ENCODE measurements at places on chromosomes 1 and 21.

- no peak for DNase-seq
Measured at GRCh38 chr1:179774000-179774399, 30.9 kb downstream of the FAM163A start.

DNA sequence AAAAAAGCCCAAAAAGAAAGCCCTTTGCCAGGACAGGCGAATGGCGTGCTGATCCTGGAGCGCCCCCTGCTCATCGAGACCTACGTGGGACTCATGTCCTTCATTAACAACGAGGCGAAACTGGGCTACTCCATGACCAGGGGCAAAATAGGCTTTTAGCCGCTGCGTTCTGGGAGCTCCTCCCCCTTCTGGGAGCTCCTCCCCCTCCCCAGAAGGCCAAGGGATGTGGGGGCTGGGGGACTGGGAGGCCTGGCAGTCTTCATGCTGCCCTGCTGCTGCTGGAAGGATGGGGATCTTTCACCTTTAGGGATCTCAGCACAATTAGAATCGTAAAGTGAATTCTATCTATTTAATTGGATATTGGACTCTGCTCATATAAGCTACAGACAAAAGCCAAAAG, 3.6 kb downstream of the TPRG1L start:
- no peak for DNase-seq

- DNase-seq: no peak
Measured at GRCh38 chr1:218931324-218931723, 242.4 kb upstream of the LYPLAL1 start.

DNA sequence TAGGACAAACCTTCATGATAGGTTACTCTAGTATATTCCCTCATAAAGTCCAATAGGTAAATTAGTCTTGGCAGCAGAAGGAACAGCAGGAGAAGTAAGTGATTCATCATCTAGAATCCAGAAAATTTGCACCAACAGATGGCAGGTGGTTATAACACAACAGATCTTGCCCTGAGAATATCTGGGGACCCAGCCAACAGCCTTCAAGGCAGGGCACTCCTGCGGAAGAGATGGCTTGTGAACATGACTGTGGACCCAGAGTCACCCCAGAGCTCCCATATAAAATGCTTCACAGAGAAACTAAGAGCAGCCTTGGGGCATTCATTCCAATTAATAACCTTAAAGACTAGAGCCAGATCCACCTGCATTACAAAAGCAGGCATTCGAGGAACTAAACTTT, 7.9 kb upstream of the PLA2G2C start:
- DNase-seq: no peak

DNA sequence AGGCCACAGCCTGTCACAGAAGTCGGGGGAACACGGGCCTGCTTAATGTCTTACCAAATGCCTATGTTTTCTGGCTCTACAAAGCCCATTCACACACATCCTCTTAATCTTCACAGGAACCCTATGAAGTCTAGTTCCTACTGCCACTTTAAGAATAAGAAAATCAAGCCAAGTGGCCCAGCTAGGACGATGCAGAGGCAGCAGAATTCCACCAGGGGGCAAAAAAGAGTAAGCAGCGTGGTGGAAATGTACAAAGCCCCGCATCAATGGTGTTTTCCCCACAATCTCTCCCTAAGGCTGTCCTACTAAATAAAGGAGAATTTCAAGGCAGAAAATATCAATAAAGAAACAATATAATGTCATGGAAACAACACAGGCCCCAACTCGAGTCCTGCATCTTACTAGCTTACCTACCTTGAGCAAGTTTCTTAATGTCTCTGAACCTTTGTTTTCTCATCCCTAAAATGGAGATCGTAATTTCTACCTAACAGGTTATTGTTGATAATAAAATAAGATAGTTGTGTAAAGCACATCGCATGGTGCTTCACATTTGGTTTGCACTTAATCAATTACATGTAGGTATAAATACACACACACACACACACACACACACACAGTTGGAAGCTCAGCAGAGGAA, 21.4 kb downstream of the SEC16B start:
- peak; percentile 31 for DNase-seq

- no peak for DNase-seq
Measured at GRCh38 chr1:113783254-113784103, 24.2 kb upstream of the PHTF1 start.

GRCh38 chr1:75950176-75950575, 18.0 kb upstream of the ASB17 start:
- no peak for DNase-seq

- DNase-seq: peak; percentile 77
Measured at GRCh38 chr1:109282952-109283747, at the start of gene PSRC1. TSS of gene PSRC1 (minus strand) at chr1:109283145.

DNA sequence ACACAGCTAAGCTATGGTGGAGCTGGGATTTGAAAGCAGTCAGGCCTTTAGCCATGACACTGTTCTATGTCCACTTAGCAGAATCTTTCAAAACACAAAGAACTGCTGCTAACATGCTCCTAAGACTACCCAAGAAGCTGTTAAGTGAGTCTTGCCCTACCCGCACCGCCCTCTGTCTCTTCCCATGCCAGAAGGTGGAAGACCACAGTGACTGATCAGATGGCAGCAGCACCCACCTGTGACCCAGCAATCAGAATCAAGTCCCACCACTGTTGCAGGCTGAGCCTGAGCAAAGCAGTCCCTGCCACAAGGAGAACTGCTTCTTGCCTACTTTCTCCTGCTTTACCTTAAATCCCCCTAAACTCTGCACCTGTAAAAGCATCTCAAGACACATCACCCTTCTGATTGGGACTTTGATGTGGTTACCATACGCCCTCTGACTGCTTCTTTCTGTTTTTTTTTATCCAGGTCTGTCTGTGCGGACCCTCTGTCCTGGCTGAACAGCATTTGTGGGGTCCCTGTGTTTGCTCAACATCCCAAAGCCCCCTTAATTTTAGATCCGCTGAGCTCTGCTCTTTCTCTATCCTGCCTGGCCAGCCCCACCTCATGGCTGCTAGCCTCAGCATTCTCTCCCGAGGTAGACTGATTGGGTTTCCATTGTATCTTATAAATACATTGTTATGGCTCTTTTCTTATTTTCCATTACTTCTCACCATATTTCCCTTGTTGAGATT, 16.0 kb downstream of the IRF2BP2 start:
- no peak for DNase-seq

DNA sequence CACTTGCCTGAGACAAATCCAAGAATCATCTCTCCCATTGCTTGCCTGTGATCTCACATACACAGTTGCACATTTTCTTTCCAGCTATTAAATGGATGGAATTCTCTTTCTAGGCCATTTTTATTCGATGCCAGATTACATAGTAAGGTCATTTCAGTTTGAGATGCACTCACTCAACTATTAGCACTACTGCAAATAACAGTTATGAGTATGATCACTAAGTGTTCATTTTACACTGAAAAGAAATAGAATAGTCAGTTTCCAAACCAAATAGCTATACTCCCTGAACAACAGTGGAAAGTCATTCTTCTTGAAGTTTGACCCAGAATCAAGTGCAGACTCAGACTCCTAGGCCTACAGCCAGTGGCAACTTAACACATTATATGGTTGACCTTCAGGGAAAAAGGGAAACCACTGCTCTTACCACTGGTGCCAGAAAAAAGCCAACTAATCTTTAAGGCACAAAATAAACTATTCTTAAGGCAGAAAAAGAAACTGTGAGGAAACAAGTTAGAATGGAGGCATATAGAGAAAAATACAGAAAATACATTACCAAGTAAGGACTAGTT, 31.5 kb downstream of the WNT2B start:
- DNase-seq: no peak

DNA sequence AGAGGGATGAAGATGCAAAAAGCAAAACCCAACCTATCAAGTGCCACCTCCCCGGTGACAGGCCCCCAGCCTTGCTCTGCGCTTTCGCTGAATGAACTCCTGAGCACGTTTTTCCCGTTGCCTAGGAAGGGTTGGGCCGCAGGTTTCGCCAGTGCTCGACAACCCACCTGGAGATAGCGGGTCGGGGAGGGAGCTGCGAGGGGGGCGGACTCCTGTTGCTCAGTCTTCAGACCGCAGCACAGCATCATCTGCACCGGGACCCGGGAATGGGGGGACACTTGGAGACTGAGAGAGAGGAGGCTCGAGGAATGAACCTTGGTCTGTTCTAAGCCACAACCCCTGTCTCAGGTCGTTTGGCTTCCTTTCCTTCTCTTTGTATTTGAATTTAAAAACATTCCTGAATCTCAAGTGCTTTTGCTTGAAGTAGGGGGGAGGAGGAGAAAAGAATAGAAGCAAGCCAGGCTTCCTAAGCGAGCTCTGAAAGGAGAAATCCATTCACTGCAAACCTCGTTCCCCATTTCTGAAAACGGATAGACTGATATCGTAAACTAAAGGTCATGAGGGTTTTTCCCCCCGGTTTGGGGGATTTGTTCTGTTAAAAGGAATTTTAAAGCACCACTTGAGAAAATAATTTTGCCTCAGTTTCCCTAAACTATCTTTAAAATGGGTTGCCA, 1.2 kb downstream of the AK5 start:
- no peak for DNase-seq

DNA sequence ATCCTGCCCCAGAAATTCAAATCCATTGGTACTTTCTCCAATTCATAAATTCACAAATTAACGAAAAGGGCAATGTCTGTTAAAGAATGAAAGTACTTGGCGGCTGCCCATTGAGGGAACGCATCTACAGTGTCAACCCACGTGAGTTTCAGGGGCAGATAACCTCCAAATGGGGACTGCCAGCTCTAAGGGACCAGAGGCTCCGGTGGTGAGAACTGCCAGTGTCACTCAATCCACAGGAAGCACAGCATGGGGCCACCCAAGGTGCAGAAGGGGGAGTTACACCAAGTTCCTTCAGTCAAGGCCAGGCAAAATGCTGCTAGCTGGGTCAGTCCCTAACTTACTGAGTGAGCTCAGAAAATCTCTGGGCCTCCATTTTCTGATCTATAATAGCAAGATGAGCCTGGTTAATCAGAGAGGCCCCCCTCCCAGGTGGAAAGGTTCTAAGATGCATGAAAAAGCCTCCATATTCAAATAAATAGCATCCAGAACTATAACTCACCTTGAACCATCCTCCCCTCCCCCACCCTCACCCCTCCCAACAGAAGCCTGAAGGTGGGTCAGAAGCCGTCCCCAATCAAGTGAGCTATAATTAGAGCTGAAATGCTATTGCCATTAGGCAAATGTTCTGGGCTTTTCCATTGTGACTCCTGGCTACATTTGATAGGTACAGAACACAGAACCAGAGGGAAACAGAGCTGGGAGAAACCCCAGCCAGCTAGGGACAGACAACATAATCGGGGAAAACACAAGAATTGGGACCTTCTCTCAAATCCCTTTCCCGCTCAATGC, 41.7 kb downstream of the LRP8 start:
- DNase-seq: no peak

- no peak for DNase-seq
Measured at GRCh38 chr21:41428847-41429246, 2.8 kb downstream of the MX1 start.

DNA sequence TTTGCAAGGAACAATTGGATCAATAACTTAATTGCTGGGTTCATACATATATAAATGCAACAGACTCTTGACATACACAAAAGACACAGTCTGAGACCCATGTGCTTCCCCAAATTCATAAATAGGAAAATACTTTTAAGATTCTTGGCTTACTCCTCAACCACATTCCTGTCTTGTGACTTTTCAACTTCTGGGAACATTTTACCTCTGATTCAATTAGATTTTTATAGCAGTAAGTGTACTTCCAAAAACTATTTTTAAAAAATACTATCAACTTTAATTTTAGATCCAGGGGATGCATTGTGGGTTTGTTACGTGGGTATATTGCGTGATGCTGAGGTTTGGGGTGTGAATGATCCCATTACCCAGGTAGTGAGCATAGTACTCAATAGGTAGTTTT, 406.7 kb downstream of the RPS6KC1 start:
- DNase-seq: no peak

GRCh38 chr1:101259744-101260148, 22.9 kb downstream of the S1PR1 start:
- no peak for DNase-seq

GRCh38 chr1:209899948-209900347, 38.1 kb upstream of the SYT14 start:
- no peak for DNase-seq

GRCh38 chr1:47986761-47987200, 10.4 kb downstream of the TRABD2B start:
- no peak for DNase-seq

DNA sequence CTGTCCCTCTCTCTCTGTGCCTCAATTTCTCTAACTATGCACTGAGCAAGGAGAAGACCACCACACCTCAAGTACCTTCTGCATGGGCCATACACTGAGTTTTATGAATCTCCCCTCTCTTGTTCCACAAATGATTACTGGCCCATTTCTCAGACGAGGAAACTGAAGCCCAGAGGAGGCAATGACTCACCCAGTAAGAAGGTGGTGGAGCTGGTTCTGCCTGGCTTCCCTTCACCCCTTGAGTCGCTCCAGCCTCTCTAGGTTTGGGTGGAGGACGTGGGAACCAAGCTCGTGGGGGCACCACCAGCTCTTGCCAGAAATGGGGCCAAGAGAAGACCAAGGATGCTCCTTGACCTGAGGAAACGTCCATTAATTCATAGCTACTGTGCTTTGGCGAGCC, 21.3 kb upstream of the RUNX3 start:
- no peak for DNase-seq

- DNase-seq: no peak
Measured at GRCh38 chr1:60697204-60697994, 385.0 kb upstream of the NFIA start.

DNA sequence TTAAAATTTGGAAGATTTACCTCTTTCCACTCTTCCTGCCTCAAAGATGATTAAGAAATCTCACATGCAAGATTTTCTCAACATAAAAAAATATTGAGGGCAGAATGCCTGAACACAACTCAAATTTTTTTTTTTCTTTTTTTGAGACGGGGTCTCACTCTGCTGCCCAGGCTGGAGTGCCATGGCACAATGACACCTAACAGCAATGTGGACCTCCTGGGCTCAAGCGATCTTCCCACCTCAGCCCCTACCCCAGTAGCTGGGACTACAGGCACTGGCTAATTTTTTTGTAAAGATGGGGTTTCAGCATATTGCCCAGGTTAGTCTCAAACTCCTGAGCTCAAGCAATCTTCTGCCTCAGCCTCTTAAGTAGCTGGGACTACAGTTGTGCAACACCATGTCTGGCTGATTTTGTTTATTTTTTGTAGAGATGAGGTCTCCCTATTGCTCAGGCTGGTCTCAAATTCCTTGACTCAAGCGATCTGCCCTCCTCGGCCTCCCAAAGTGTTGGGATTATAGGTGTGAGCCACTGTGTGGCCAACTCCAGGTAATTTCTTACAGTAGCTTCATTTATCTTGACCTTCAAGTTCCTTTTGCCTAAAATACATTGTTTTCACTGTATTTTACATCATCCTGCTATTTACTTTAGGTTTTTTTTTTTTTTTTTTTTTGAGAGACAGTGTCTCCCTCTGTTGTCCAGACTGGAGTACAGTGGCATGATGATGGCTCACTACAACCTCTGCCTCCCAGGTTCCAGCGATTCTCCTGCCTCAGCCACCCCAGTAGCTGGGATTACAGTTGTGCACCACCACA, 10.4 kb downstream of the NUCKS1 start:
- no peak for DNase-seq

- DNase-seq: no peak
Measured at GRCh38 chr1:62784509-62785365, 805 bp downstream of the ATG4C start.

GRCh38 chr1:226436472-226436854, 28.6 kb upstream of the PARP1 start:
- no peak for DNase-seq
